ENCODE measurements at places on chromosomes 13 and 19.

GRCh38 chr13:114310956-114311355, 3.3 kb upstream of the CHAMP1 start:
- no peak for DNase-seq

- no peak for DNase-seq
These were observed 370.6 kb downstream of the DIAPH3 start for GRCh38 chr13:59793107-59793506.

DNA sequence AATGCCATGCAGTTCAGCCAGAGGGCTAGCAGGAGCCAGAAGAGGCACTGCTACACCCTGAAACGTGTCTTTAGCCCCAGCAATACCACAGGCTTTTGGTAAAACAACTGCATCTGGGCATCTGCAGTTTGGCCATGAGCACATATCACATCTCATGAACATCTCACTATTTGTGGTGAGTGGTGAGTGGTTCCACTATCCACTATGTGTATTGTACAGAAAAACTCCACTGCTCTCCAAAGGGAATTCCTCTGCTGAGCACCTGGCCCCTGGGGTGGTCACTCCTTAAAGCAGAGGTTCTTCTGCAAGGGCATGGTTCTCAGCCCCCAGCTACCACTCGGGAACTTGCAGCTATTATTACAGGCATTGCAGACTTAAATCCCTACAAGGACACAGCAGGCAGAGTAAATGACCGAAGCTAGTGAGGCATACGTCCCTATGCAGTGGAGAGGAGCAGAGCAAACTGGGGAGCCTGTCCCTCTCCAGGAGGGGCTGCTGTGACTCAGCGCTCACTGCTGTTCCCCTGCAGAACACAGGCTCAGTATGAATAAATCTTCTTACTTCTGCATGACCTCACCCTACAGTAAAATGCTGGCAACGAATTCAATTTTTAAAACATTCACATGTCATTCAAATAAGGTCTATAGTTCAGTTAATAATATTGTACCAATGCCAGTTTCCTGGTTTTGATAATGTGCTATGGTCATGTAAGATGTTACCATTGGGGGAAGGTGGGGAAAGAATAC, 332.4 kb upstream of the ZNF507 start:
- DNase-seq = no peak

DNA sequence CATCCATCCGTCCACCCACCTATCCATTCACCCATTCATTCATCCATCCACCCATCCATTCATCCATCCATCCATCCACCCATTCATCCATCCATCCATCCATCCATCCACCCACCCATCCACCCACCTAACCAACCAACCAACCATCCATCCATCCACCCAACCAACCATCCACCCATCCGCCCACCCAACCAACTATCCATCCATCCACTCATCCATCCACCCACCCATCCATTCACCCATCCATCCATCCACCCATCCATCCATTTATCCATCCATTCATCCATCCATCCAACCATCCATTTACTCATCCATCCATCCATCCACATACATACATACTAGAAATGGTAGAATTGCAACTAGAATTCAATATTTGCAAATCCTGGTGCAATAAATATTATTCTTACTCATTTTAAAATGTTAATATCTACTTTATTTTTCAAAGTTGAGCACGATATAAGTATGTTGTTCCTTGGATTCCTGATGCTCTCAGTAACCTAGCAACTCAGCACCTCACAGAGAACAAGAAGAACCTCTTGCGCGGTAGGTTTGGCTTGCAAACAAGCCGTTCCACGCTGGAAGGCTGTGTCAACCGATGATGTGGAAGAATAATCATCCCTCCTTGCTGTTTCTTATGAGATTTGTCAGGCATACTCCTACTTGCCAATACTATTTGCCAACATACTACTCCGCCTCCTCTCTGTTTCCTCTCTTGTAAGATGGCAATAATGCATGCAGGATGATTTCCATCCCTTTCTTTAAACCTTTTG, 111.7 kb downstream of the GNG7 start:
- DNase-seq = no peak

DNA sequence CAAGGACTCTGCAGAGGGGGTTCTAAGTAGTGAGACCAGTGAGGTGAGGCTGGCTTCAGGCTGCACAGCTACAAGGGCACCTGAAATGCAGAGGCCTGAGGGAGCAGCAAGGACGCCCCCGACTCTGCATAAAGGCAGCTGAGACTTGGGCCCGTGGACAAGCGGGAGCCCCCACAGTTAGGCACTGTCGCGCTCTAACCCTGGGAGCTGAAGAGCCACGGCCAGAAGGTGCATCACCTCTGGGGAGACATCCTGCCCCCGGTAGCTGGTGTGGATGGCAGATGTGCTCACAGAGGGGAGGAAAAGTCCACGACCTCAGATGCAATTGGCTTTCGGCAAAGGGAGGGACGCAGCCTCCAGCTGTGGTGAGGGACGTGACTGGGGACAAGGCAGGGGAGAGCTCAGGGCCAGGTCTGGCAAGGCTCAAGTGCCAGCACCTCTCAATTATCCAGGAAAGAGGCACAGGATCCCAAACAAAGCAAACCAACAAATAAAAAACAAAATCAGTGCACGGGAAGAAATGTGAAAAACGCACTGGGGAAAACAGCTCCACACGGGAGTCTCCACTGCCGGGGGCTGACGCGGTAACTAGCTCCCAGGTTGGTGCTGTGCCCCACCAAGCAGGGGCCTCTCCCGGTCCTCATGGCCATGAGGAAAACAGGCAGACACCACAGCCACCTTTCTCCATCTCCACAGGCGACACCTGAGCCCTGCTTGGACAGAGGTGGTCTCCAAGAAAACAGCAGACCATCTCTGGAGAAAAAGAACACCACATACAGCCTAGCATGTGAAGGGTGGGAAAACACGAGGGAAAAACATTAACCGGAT, 23.0 kb upstream of the PLPP2 start:
- no peak for DNase-seq

GRCh38 chr19:10478476-10478875, 24.7 kb downstream of the KEAP1 start:
- DNase-seq = no peak

GRCh38 chr13:45350152-45350551, 9.2 kb upstream of the TPT1 start:
- no peak for DNase-seq

DNA sequence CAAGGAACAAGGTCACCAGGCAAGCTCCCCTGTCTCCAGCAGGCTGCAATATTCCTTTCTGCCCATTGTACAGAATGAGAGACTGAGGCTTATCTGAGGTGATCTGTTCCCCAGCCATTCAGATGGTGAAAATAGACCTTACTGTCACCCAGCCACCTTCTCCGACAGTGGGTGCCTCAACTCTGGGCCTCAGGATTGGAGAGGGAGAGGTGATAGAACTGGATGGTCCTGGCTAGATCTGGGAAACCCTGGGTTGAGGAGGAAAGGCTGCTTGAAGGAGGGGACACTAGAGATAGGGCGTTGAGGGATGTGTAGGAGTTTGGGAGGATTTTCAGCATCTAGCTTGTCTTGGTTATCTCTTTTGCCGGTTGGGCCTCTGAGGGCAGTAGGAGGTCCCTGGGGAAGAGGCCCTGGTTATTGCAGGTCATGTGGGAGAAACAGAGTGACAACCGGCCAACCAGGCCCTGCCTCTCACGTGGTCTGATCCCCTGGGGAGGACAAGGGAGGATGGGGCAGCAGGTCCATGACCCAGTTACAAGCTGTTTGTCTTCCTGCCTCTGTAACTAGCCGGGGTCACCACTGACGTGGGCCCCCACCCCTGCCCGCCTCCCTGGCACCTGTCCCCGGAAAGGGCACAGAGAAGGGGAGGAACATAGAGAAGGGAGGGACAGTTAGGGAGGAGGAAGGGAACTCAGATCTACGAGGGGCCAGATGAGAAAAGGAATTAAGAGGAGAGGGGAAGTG, 8.2 kb downstream of the NFIC start:
- no peak for DNase-seq

DNA sequence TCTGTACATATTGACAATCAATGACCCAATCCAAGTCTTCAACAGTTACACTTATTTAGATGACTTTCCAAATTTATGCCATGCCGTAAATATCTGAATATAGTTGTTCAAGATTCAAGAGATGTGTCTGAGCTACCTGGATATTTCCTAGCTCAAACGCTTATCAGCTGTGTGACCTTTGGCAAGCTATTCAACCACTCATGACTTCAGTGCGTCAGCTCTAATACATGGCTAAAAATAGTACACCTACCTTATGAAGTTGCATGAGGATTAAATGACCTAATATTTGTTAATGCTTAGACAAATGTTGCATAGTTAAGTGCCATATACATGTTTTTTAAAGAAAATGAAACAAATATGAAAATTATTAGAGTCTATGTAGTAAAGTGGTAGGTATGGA, 704.1 kb downstream of the OLFM4 start:
- no peak for DNase-seq

GRCh38 chr19:54572696-54573311, 786 bp upstream of the LILRA2 start:
- DNase-seq = no peak

GRCh38 chr13:26971990-26972887, 199.4 kb downstream of the USP12 start:
- no peak for DNase-seq

DNA sequence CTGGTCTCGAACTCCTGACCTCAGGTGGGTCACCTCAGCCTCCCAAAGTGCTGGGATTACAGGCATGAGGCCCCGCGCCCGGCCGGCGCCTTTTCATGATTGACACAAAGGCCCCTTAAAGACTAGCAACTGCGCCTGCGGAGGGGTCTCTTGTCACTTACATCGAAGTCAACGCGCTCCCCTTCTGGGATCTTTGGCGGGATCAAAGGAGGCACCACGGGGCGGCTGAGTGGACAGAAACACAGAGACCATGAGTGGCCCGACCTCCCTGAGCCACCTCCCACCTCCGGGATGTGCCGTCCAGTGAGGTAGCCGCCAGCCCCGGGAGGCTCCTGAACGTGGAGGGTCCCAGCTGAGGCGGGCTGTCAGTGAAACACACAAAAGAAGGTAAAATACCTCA, 7.3 kb downstream of the TNNT1 start:
- DNase-seq = no peak

- DNase-seq = no peak
These were observed 28.0 kb downstream of the GGACT start for GRCh38 chr13:100560498-100561157.

DNA sequence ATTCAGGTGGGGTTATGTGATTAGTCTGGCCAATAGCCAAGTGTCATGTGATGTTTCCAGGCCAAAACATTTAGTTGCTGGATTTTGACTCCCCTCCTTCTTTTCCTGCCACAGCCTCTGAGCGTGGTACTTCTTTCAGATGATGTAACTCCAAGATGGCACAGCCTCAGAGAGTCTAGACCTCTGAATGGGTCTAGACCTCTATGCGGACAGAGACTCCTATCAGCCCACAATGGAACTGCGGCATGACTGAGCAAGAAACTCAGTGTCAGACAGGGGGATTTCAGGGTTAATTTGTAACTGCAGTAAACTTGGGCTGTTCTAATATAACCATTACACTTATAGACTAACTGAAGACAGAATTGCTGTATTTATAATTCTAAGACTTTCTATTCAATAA, 42.6 kb upstream of the ZDHHC20 start:
- no peak for DNase-seq

- no peak for DNase-seq
These were observed at the start of gene OVOL3 for GRCh38 chr19:36110487-36111199. Gene OVOL3 (plus strand): TSS chr19:36111143. CDS start chr19:36111203, 60 bp downstream.

- DNase-seq = no peak
These were observed 282.9 kb downstream of the TSHZ3 start for GRCh38 chr19:31066385-31066784.

- peak; percentile 75 for DNase-seq
These were observed 27.6 kb downstream of the ZNF607 start for GRCh38 chr19:37691881-37692504.

DNA sequence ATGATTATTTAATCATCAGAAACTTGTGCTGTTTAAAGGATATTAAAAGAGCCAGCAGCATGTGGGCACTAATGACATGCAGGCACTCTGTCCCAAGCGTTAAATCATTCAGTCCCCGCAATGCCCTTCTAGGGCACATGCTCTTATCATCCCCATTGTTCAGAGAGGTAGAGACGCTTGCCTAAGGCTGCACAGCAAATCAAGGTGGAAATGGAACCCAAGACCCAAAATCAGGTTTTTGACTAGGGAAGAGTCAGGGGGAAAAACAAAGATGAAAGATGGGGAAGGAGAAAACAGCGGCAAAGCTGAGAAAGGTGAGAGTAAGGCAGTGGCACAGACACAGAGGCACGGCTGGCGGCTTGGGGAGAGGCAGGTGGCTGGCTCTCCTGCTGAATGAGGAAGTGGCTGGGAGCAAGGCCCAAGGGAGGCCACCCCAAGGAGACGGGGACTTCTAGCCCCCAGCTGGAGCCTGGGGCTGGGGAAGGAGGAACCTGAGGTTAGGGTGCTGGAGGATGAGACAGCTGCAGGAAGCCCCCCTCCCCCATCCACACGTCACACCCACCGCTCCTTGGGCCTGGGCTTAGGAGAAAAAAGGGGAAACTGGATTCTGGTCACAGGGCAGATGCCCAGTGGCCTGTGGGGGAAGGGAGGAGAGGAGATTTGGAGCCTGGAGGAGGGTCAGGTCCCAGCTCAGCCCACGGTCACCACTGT, 1.0 kb upstream of the TYROBP start:
- DNase-seq = no peak

- DNase-seq = no peak
These were observed 5.0 kb upstream of the C13orf46 start for GRCh38 chr13:113978741-113979481.

- DNase-seq = peak; percentile 31
These were observed 32.2 kb upstream of the ARGLU1 start for GRCh38 chr13:106599875-106600797.

DNA sequence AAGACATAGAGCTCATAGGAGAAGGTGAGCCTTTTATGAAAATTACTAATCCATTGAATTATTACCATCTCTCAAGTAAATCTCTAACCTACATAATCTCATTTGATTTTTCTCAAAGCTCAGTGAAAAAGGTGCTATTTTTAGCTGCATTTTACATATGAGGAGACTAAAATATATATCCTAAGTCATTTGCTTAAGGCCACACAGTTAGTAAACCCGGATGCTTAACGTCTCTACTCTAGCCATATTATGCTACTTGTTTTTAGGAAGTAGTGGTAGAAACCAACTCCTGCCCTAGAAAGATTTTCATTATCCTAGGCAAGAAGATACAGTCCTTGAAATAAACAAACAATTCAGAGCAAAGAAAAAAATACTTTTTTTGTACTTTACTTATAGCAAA, 108.9 kb downstream of the RBM26 start:
- DNase-seq = no peak
